ENCODE measurements at places on chromosomes 3 and 15.

GRCh38 chr15:25378501-25378901, 60.3 kb downstream of the UBE3A start:
- no peak for DNase-seq

DNA sequence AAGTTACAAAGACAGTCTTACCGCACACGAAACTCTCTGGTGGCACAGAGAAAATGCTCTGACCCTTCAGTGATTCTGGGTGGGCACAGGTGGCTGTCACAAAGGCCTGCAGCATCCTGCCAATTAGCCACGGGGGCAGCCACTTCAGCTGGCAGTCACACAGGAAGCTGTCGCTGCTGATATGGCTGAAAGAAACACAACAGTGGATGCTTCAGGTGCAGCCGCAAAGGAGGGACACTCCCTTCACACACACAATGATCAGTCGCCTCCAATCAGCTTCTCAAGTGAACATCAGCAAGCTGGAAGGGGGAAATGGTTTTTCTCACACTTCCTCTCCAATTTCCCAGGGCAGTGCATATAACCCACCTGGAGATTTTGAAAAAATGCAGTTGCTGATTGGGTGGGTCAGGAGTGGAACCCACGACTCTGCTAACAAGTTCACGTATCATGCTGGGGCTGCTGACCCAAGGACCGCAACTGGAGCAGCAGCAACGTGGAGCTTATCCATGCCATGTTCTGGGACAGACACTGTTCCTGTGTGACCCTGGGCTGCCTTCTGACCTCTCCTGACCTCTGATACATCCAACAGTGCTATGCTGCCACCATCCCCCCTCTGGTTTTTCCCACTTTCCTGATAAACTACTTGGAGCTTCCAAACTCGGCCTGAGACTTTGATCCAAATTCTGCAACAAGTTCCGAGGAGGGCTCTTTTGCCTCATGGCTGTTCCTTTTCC, 106.6 kb downstream of the LRIG1 start:
- no peak for DNase-seq

- no peak for DNase-seq
Measured at GRCh38 chr3:152360966-152361365, 92.2 kb downstream of the MBNL1 start.

GRCh38 chr15:25736461-25736860, 126.7 kb downstream of the ATP10A start:
- no peak for DNase-seq

GRCh38 chr3:7982126-7982525, 519.5 kb upstream of the LMCD1 start:
- DNase-seq, result no peak

DNA sequence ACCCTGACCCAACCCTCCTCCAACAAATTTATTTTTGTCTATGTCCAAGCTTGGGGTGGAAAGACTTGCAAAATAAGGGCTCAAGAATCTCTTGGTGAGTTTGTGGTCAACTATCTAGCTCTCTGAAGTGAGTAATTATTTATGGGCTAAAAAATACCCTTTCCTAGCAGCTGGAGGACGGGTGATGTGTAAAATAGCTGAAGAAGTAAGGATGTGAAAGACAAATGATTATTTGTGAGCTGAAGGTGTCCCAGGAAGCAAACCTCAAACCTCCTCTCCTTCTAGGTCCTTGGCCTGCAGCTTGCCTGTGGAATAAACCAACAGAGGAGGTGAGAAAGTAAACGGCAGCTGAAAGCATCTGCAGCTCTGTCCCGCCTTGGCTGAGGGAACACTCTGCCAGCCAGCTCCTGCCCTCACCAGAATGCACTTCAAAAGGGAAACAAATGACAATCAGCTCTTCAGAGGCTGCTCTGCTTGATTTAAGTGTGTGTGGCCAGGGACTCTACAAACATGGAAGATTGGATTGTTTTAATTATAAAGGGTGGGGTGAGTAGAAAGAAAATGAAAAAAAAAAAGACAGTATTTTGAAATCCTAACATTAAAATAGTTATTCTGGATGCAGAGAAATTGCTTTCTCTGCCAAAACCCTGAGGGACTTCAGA, 60.3 kb downstream of the TM4SF4 start:
- DNase-seq, result no peak

- no peak for DNase-seq
Measured at GRCh38 chr3:72411843-72412242, 436.4 kb downstream of the SHQ1 start.

DNA sequence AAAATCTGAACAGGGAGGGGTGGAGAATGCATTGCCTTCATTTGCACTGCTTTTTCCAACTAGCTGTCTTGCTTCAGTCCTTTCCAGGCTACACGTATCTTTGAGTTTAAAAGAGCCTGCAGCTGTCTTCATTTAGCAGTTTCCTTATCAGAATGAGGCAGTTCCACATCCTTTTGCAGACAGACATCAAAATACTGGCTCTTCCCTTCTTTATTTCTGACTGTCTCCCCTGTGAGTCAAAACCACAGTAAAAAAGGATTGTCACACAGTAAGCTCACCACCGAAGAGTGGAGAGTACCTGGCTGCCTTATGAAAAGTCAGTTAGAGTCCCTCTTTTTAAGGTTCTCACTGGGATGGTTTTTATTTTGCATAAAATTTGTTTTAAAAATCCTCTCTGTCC, 205.5 kb upstream of the CD96 start:
- DNase-seq, result no peak

GRCh38 chr3:122754929-122755328, 38.7 kb downstream of the HSPBAP1 start:
- no peak for DNase-seq

DNA sequence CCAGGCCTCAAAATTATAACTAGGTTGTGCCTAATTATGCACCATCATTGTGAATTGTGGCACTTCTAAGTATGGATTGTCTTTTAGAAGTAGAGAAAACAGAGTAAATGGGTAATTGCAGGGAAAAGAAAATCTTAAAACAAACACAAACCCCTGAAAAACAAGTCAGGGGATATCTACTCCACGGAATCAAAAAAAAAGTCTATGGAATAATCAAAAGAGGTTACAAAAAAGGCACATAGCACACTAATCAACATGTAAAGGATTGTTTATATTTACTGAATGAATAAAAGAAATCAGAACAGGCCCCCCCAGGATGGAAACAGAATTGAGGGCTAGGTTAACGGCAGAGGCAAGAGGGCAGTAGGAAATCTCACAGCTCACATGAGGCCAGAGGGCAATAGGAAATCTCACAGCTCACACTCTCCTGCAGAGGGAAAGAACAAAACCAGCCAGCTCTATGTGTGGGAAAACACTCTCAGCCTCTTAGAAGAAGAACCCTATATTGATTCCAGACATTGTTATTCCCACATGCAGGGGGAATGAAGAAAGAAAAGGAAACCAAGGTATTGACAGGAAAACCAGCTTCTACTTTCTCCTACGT, 72.7 kb upstream of the FNDC3B start:
- DNase-seq, result no peak

GRCh38 chr3:84724877-84725276, 233.9 kb upstream of the CADM2 start:
- DNase-seq, result no peak

GRCh38 chr3:179234199-179234598, 16.7 kb downstream of the KCNMB3 start:
- DNase-seq, result no peak
